Immature natural killer cell (primary cell): ENCODE measurements at places on chromosomes 3 and 15. TPM values are rescaled to one million over a fixed set of nuclear protein-coding genes. Genes with fewer than 3 reads are reported as not detected.

Gene SMCO1
- polyA plus RNA-seq: not detected

Gene RAB6B
- 0.46 TPM for polyA plus RNA-seq

Gene SLC12A8
- 0.43 TPM for polyA plus RNA-seq

Gene NUDT16
- 5.9 TPM for polyA plus RNA-seq

DNA sequence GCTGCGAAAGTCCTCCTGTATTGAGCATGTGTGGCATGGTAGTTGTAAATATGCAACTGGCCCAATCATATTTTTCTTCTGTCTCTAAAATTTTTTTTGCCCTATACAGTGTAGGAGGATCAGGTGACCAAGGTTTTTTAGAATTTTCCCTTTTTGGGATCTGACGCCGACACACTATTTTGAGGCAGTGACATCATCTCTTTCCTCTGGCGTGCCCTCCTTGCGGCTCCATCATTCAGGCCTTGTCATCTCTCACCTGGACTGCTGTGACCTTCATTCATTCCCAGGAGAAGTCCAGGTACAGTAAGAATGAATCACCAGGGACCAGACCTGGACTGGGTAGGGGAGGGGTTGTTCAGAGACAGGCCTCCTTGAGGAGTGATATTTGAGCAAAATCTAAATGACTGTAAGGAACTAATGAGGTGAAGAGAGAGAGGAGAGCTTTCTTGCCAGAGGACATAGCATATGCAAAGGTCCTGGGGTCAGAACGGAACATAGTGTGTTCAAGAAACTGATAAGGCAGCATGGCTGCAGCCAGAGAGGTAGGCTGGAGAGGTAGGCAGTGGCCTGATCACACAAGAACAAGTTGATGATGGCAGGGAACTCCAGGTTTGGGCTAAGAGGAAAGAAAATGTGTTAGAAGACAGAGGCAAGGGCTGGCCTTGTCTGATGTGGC is 38.7 kb downstream of the ARNT2 start:
- H3K27ac ChIP-seq: no peak overlapping the region
- H3K4me1 ChIP-seq: no peaks in the 10 kb centered on the region
- H3K4me3 ChIP-seq: no peak overlapping the region
- H3K27me3 ChIP-seq: no peaks in the 10 kb centered on the region
- no peaks in the 10 kb centered on the region for H3K36me3 ChIP-seq

DNA sequence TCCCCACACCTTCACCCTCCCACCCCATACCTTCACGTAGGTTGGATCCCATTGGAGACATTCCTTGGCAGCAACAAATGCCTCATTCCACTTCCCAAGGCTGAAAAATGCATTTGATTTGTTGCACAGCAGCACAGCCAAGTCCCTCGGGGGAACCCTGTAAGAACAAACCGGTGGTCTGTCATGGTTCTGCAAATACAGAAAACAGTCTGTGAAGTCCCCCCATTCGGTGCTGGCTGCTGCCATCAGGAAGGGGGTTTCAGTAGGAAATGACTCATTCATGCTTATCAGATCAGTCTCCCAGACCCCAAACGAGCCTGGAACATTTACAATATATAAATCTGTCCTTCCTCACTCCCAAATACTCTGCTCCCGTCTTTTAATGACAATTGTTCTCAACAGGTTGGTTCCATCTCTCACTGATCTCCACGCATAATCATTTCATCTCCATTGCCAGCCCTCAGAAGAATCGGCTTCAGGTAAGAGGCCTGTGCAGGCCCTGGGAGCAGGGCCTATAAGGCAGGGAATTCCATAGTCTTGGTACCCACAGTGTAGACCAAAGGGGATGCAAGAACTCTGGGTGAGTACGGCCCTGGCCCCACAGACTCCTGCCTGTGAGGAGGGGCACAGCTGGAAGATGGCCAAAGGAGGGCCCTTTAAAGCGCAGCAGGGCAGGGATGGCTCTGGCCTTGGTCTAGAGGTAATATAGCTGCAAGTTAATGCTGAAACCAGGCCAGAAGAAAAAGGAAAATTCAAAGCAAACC is 41.6 kb downstream of the TRANK1 start:
- H3K36me3 ChIP-seq: peaks cover 22% of the 10 kb centered on the region
- H3K27ac ChIP-seq: peak overlapping the region; percentile 72
- peak overlapping the region; percentile 24 for H3K4me3 ChIP-seq
- H3K27me3 ChIP-seq: no peaks in the 10 kb centered on the region

DNA sequence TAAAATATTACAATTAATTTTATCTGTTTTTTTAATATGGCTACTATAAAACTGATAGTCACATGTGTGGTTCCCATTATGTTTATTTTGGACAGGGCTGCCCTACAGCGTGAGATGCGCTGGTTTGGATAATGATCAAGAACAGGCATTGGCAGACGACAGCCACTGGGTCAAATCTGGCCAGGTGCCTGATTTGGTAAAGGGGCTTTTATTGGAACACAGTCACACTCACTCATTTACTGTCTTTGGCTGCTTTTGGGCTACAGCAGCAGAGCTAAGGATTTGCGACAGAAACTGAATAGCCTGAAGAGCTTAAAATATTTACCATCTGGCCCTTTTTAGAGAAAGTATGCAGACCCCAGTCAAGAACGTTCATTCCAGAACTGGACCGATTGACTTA is 724.2 kb upstream of the CFAP20DC start:
- H3K27ac ChIP-seq: no peak overlapping the region
- H3K4me1 ChIP-seq: peaks cover 54% of the 10 kb centered on the region
- H3K4me3 ChIP-seq: no peak overlapping the region
- peaks cover 9% of the 10 kb centered on the region for H3K27me3 ChIP-seq

- H3K27ac ChIP-seq: no peak overlapping the region
- H3K4me3 ChIP-seq: no peak overlapping the region
- no peaks in the 10 kb centered on the region for H3K4me1 ChIP-seq
- DNase-seq: no peak
- H3K27me3 ChIP-seq: no peaks in the 10 kb centered on the region
- H3K36me3 ChIP-seq: no peaks in the 10 kb centered on the region
Measured at GRCh38 chr3:160196511-160197104, 28.6 kb upstream of the C3orf80 start.

- no peaks in the 10 kb centered on the region for H3K4me1 ChIP-seq
- no peak overlapping the region for H3K27ac ChIP-seq
- H3K4me3 ChIP-seq: no peak overlapping the region
- DNase-seq: no peak
Measured at GRCh38 chr3:65173841-65174240, 486.0 kb upstream of the ADAMTS9 start.

- no peak overlapping the region for H3K4me3 ChIP-seq
- H3K27me3 ChIP-seq: peaks cover 5% of the 10 kb centered on the region
- H3K4me1 ChIP-seq: no peaks in the 10 kb centered on the region
- no peak for DNase-seq
- no peak overlapping the region for H3K27ac ChIP-seq
Measured at GRCh38 chr15:96500508-96500907, 170.0 kb downstream of the NR2F2 start.

DNA sequence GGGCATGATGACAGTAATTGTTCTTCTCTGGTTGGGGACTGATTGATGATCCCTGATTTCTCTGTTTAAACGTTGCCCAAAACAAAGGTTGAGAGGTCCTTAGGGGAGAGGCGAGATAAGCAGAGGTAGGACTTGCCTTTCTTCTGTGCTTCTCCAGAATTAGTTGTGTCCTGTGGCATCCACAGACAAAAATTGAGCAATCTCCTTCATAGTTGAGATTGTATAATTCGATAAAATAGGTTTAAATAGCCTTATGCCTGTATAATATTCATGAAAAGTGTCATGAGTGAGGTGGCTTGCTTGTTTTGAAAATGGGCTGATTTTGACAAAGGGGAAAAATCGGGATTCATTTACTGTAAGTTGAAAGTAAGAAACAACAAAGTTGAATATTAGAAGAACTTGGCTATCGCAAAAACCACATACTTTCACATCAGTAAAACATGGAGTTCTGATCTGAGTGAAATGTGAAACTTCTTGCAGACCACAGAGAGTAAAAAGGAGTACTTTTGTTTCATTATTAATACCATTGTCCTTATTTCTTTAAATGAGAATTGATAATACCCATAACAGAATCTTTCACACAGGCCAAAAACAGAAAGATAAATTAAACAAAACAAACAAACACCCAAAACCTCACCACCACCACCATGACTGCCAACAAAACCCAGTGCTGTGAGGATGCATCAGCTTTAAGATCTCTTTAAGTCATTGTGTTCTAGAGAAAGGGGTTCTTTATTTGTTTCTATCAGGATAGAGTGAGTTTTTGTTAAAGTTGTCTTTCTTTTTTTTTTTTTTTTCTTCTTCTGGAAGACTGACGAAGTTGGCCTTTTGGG is 155.7 kb downstream of the LPP start:
- peak overlapping the region; percentile 78 for H3K27ac ChIP-seq
- peak; percentile 13 for DNase-seq
- peaks cover 21% of the 10 kb centered on the region for H3K4me1 ChIP-seq

DNA sequence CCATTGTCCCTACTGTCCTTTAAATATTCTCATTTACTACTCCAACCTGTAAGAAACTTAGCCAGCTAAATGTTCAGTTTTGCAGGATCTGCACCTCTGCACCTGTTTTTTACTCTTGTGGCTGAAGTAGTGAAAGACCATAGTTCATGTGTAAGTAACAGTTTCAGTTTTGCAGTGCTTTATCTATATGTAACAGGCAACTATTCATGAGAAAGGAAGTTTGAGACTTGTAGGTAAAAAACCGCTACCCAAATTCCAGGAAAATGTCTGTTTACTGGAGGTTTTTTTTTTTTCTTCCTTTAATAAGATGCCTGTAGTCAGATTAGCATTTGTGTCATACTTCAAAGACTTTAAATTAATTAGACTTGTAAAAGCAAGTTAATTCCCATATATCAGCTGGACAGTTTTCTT is 25.4 kb upstream of the MBNL1 start:
- H3K27me3 ChIP-seq: peaks cover 9% of the 10 kb centered on the region
- no peaks in the 10 kb centered on the region for H3K36me3 ChIP-seq
- H3K27ac ChIP-seq: peak overlapping the region; percentile 88
- peaks cover 54% of the 10 kb centered on the region for H3K4me1 ChIP-seq
- peak; percentile 57 for DNase-seq
- peak overlapping the region; percentile 94 for H3K4me3 ChIP-seq
